ENCODE measurements at places on chromosomes 12 and 14.

GRCh38 chr14:64109819-64110554, 184.2 kb downstream of the ESR2 start:
- DNase-seq = no peak

GRCh38 chr14:99257673-99258221, 14.2 kb downstream of the BCL11B start:
- DNase-seq = no peak

GRCh38 chr12:113040722-113041171, 15.8 kb upstream of the DTX1 start:
- DNase-seq = no peak

DNA sequence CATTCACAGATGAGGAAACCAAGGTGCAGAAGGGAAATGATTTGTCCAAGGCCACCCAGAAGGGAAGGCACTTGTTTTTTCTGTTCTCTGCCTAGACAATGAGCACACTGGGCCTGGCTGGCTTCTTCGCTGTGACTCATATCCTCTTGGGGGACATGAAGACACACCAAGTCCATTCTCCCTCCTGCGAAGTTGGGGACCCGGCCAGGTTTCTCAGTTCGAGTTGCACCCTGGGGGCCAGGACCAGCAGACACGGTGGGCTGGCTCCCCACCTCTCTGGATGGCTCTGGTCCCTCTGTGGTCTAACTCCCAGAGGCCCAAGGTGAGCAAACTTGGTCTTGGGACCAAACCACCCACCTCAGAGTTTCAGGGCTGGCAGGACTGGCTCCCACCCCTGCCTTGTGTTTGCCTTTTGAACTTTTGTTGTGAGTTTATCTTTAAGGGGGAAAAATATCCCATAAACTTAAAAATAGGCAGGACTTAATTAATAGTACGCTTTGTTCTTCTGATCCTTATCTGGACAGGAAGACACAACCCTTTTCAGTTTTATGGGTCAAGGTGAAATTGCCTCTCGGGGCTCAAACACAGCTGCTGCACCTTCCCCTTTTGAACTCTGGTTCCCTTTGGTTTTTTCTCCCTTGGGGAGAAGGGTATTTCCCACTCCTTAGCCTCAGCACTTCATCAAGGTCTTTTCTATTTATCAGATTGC, 9.0 kb upstream of the MLEC start:
- no peak for DNase-seq

GRCh38 chr12:104662908-104663307, 206.2 kb downstream of the CHST11 start:
- no peak for DNase-seq

GRCh38 chr14:104826189-104826860, 25.4 kb downstream of the ZBTB42 start:
- DNase-seq = peak; percentile 95

DNA sequence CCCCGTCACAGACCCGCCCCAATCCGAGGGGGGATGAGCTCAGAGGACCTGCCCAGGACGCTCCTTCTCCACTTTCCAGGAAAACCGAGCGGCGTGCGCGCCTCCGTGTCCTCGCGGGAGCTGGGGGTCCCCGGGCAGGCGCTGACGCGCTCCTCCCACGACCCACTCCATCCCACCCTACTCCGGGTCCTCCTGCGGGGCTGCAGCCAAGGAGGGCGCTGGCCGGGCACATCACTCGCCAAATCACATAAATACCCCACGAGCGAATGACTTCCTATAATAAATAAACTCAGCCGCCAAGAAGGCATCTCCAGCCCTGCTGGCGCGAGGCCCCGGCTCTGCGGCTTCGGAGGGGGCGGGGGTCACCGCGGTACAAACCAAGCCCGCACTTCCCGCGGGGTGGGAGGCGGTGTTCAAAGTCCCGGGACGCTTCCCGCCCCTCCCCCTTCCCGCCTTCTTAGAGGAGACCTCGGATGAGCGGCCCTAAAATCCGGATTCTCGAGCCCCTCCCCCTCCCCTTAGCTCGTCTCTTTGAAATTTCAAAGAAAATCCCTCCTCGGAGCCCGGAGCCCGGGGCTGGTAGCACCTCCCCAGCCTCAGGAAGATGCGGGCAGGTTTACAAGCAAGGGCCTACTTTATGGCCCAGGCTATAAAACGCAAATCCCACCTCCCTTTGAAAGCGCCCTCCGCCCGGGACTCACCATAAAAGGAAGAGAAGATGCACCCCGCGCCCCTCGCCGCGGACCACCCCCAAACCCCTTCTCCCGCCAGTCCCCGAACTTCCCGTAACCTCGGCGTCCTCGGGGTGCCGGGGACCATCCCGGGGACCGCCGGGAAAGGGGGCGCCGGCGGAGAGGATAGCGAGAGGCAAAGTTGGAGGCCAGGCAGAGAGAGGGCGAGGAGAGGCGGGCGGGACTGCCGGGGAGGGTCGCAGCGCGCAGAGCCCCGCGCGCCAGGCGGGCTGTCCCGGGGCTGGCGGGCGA, 712 bp upstream of the FZD10 start:
- DNase-seq = peak; percentile 47

- DNase-seq = no peak
Measured at GRCh38 chr12:92736605-92737004, 33.8 kb downstream of the PLEKHG7 start.

- DNase-seq = no peak
Measured at GRCh38 chr12:32134101-32134888, 27.6 kb downstream of the BICD1 start.

DNA sequence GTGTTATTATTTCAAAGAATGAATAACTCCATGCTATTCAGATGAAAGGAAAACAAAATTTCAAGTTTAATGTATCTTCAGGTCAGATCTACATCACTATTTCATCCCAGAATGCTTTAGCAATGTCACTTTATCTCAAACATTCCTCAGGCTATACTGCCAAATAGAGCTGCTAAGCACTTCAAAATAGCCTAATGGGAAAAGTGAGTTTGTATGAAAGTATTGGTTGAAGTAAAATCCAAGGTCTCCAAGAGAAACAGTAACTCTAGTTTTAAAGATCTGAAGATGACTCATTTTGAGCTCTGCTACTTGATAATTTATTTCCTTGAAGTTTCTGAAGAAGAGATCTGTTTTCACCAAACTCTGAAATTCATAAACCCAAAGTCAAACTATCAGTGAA, 466.2 kb upstream of the FOXG1 start:
- DNase-seq = no peak

- DNase-seq = no peak
Measured at GRCh38 chr12:49377386-49377785, 10.1 kb downstream of the SPATS2 start.

Data from ovary (tissue), 10 donors.